CD4-positive, alpha-beta T cell treated with Interferon alpha-2 for 1 hour (primary cell): ENCODE measurements at places on chromosomes 3 and 15.

DNA sequence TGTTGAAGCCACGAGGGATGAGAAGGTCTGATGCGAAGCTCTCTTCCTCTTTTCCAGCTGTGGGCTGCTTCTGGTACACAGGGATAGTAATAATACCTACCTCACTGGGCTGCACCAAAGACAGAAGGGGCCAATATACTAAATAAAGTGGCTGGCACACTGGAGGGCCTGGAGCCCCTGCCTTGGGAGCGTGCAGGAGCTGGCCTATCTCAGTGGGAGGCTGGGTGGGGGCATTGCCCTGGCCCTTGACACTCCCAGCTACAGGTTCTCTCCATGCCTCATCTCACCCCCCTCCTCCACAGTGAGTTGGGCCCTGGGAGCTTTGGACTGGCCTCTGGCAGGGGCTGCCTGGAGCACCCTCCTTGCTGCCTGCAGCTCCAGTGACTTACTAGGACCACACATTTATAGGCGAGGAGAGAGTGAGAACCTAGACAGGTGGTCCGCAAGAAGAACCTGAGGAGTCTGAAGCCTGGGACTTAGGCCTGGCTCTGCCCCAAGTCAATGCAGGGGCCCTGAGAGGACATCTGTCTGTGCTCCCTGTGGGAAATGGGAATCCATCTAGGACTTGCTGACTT is 1.6 kb downstream of the NOX5 start:
- no peak for DNase-seq

GRCh38 chr15:87760547-87761314 is 495.8 kb downstream of the NTRK3 start:
- no peak for DNase-seq

DNA sequence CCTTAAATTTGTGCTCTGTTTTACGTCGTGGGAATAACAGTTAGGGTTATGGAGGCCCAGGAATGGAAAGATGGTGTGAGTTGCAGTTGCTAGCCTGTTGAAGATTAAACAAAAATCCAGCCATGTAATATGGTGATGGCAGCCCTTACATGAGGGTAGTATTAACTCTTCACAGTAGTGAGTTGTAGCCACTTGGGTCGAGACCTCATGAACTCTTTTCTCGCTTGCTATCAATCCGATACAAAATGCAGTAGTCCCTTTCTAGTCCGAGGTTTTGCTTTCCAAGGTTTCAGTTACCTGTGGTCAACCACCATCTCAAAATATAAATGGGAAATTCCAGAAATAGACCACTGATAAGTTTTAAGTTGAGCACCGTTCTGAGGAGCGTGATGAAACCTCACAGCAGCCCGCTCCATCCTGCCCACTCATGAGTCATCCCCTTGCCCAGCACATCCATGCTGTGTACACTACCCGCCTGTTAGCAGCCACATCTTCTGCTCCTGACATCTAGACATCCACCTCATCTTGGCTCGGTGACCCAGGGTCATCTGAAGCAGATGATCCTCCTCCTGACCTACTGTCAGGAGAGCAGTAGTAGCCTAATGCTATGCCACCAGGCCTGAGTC is 177.9 kb downstream of the CDIN1 start:
- no peak for DNase-seq

GRCh38 chr3:5332270-5332956 is 144.9 kb downstream of the EDEM1 start:
- DNase-seq, result no peak

DNA sequence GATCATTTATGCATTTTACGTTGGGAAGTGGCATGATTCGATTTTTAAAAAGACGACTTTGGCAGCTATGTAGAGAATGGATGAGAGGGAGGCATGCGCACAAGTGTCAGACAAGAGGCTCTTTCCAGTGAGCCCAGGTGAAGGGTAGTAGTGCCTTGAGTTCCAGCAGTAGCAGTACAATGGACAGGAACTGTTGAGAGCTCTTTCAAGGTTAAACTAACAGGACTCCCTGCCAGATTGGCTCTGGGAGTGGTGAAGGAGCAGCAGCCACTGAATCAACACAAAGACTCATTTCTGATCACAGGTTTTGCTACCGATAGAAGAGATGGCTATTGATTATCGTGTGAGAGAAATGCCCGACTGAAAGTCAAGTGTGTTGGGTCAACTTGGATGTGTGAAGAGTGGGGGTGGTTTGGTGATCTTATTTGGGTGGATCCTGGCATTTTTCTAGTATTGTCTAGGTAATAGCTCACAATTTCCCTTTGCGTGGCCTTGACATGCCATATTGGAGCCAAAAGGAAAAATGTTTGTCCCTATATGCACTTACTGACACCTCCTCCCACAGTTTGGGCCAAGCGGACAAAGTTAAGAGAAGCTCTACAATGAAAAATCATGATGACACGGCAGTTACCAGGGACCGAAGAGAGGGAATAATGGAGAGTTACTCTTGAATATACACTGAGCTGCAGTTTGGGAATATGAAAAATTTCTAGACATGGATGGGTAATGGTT is 81.6 kb upstream of the MDFIC2 start:
- no peak for DNase-seq

DNA sequence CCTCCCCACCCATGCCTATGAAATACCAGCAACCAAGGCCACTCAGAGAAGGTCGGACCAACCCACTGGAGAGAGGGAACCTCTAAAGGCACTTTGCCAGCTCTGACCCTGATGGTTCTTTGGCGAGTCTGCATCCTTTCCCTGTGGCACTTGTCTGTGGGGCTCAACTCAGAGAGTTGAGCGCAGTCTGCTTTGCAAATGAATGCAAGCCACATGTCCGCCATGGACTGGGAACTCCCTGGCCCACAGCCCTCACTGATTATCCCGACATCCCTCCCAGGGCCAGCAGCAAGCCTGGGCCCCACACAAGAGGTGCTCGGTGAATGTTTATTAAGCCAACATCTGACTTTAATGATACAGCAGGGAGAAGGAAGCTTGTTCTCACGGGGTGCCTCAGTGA is 55.5 kb upstream of the HES1 start:
- no peak for DNase-seq

DNA sequence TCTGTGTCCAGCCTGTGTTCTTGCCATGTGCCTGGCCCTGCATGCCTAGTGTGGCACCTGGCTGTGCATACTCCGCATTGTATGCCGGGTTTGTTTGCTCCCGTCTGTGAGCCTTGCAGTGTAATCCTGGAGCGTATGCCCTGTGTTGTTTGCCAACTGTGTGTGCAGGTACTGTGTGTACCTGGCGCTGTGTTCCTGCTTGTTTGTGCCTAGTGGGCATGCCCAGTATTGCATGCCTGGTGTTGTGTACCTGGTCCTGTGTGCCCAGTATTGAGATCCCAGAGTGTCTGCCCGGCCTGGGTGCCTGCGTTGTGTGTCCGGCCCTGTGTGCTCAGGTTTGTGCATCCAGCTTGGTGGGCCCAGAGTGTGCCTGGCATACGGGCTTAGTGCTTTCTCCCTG is 54.5 kb upstream of the CHRNA7 start:
- no peak for DNase-seq

- no peak for DNase-seq
Measured at GRCh38 chr3:169430707-169431404, 232.7 kb downstream of the MECOM start.

- no peak for DNase-seq
Measured at GRCh38 chr3:190620886-190621608, 107.2 kb downstream of the IL1RAP start.

DNA sequence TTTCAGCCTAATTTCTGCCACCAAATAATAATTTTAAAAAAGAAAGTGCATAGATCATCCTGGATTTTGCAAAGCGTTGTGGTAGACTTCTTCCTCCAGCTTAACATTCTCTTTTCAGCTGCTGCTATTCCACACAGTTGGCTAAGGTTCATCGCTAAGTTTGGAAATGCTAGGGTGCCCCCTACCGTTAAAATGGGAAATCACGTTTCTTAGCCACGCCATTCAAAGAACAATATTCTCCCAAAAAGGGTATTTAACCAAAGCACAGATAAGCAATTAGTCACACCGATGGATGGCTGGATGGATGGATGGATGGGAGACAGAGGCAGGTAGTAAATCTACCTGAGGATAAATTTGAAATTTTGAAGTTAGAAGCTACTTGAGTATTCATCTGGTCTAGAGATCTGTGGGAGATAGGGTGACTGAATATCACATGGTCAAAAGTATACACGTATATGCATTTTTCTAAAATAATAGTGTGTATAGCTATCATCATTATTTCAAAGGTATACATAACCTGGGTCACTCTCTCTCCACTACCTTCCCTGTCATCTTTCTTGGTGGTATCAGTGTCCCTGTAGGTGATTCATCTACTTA is 67.2 kb downstream of the EFHB start:
- peak; percentile 30 for DNase-seq

- no peak for DNase-seq
Measured at GRCh38 chr3:39960515-39961191, 151.2 kb downstream of the MYRIP start.

- DNase-seq, result peak; percentile 1
Measured at GRCh38 chr3:70358978-70359580, 46.6 kb upstream of the MDFIC2 start.

- DNase-seq, result no peak
Measured at GRCh38 chr15:80109388-80109787, 43.4 kb upstream of the FAH start.

- no peak for DNase-seq
Measured at GRCh38 chr3:184291738-184292445, 7.1 kb upstream of the PSMD2 start.

DNA sequence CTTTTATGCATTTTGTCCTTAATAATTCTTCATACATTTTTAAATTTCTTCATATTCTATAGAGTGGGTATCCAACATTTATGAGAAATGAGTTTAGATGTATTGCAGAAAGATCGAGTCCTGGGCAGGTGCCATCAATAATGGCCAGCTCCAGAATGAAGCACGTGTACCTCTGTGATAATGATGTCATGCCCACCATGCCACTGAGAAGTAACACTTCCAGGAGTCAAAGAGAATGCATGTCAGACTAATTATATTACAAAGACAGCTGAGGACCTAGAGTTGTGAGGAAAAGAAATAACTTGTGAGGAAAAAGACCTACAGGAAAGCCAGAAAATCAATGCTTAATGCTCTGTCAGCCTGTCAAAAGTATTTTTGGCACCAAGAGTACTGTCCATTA is 157.4 kb upstream of the P2RY1 start:
- no peak for DNase-seq

GRCh38 chr3:22495791-22496190 is 707.3 kb upstream of the UBE2E2 start:
- no peak for DNase-seq

- DNase-seq, result no peak
Measured at GRCh38 chr15:39704689-39705088, 78.0 kb downstream of the FSIP1 start.

- DNase-seq, result no peak
Measured at GRCh38 chr3:103440539-103441203, 1005.9 kb downstream of the ZPLD1 start.

DNA sequence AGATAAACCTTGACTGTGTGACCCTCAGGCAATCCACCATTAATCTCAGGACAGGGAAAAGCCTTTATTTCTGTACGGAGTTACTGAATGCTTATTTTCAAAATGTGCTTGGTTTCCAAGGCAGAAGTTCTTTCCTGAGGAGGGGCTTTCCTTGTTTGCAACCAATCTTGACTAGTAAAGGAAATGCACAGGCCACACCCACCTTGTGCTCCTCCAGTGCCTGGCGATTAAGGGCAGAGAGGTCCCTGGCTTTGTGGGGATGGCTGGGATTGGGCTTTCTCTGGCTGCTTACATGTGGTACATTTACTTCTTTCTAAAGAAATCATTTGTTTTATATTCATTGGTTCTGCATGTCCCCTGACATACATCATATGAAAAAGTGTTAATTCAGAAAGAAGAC is 47.8 kb downstream of the ZNF621 start:
- DNase-seq, result no peak

DNA sequence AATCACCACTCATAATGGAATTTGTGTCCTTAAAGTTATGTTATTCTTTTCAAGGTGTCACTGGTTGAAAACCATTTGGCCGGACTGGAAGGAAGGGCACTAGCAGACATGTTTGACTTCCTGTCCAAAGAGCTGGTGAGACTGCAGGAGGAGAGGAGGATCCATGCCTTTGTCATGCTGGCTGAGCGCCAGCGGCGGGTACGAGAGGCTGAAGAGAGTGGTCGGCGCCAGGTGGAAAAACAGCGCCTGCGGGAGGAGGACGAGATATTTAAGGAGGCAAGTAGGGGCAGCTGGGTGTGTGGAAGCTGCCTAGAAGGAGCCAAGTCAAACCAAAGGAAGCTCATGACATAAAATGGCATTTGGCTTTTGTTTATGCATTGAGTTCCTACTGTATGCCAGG is 38.0 kb upstream of the NR1I2 start:
- DNase-seq, result no peak
